Glomerular endothelial cell (primary cell): ENCODE measurements at places on chromosomes 11 and 22.

- no peak for DNase-seq
Measured at GRCh38 chr11:47881145-47881544, 33.0 kb upstream of the NUP160 start.

DNA sequence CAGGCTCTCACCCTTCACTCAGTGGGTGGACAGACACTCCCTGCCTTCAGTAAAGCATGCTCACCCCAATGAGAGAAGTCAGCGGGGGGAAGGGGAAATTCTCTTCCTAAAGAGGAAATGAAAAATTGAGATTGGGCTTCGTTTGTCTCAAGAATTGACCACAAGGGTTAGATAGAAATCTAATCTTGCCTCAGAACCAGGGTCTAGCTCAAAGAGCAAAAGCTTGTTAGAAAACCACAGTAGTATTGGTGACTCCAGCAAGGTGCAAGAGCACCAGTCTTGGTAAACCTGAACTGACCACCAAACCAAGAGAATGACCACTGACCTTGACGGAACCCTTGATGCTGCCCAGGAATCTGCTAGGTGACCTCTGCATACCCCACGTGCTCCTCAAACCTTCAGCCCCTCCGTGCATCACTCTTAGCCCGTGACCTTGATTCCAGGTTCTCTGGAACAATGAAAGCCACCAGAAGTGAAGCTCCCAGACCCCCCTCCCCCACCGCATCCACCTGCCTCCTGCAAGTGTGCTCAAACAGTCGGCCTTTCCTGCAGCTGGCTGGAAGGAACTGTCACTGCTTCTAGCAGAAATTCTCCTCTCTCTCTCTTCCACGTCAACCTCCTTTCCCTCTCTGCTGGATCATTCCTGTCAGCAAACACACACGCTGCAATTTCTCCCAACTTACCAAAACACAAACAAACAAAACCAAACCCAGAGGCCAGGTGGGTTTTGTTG lies 3.1 kb upstream of the TMA7B start:
- DNase-seq: no peak

DNA sequence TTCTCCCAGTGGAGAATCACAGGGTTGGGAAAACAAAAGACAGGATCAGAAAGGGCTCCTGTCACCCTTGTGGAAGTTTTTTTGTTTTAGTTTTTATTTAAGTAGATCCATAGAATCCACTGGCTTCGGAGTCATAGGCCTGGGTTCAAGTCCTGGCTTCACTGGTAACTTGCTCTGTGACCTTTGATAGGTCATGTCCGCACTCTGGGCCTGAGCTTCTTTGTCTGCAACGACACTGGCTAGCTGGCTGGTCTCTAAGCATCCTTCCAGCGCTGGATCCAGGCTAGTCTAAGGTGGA lies 1.4 kb downstream of the ZFTA start:
- DNase-seq: no peak

- DNase-seq: no peak
Measured at GRCh38 chr11:107157146-107157808, 139.0 kb upstream of the GUCY1A2 start.

DNA sequence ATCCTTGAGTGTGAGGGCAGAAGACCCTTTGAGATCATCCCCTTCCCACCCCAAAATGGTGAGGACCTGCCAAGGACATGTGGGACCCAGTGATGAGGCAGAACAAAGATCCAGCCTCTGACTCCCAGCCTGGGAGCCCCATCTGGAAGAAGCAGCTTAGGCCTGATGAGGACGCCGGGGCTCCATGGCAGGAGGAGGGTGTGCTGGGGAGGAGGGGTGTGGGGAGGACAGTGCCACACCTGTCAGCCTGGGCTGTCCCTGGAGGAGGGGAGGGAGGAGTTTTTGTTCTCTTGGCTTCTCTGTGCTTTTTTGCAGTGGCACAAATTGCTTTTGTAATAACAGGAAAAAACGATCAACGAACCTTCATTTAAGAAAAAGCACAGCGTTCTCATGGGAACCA lies 44.4 kb upstream of the DAGLA start:
- no peak for DNase-seq

DNA sequence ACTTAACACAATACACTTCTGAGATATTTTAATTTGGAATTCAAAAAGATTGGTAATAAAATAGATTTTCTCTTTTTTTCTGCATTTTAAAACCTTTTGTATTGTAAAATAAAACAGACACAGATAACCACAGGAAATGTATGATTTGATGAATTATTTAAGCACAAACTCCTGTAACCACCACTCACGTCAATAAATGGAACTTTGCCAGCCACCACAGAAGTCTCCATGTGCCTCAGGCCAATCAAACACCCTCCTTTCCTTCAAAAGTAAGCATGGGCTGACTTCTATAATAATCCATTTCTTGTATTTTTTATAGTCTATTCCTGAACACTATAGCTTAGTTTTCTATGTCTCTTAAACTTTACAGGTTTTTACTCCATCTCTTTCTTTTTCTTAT lies 721.7 kb downstream of the DLG2 start:
- no peak for DNase-seq

- DNase-seq: no peak
Measured at GRCh38 chr11:46293641-46294103, 16.2 kb downstream of the CREB3L1 start.

DNA sequence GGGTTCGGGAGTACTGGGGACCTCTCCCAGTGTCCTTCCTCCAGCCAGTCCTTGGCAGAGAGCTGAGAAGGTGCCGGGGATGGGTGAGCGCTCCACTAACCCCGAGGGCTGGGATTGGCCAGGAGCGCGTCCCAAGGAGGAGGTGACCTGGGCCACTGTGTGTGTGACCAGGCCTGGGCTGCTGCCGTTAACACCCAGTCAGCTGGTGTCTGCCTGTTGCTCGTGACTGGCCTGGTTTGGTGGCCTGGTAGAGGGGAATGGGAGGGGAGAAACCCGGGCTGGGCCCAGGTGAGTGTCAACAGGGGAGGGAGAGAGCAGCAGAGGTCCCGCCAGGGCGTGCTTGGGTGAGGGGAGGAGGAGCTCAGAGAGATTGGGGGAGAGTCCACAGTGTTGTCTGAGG lies 29.9 kb upstream of the GRAMD4 start:
- DNase-seq: no peak

- DNase-seq: no peak
Measured at GRCh38 chr11:9138133-9138453, 46.7 kb upstream of the SCUBE2 start.

DNA sequence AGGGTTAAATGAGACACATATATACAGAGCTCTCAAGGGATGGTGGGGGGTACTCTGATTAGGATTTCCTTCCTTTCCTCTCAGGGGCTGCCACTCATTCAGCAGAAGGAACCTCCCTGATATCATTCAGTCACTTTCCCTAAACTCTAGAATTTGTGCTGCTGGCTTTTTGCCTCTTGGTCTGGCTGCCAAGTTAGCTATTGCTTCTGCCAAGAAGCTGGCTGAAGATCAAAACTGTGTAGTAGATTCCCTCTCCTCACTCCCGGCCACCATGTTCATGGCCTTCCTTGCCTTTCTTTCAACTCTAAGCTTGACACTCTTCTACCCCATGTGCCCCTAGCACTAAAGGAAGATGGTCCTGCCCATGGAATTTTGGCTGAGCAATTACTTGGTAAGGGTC lies 18.7 kb downstream of the SLC6A5 start:
- no peak for DNase-seq

DNA sequence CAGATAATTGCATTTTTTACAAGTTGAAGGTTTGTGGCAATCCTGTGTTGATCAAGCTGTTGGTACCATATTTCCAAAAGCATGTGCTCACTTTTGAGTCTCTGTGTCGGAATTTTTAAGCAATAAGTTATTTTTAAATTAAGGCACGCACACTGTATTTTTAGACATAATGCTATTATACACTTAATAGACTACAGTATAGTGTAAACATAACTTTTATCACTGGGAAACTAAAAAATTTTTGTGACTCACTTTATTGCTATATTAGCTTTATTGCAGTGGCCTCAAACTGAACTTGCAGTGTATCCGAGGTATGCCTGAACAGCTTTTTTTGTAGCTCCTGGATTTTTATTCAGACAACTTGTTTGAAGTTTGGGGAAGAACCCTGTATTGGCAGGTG lies 31.3 kb upstream of the RRM1 start:
- DNase-seq: no peak

DNA sequence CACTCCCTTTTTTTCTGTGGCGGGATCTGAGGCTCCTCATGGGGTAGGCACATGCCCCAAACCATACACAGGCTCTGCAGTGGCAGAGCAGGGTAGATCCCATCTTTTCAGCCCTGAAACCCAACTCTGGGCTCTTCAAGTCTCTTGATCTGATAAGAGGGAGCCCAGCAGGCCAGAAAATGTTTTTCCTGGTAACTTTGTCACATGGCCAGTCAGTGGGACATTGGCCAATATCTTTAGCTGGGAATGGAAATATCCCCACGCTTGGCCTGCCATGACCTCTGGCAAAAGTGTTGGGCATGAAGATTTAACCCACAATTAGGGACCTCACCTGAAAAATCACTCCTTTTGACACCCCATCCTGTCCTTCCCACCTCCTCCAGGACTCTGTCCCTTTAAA lies 8.1 kb downstream of the INPP5J start:
- DNase-seq: no peak

DNA sequence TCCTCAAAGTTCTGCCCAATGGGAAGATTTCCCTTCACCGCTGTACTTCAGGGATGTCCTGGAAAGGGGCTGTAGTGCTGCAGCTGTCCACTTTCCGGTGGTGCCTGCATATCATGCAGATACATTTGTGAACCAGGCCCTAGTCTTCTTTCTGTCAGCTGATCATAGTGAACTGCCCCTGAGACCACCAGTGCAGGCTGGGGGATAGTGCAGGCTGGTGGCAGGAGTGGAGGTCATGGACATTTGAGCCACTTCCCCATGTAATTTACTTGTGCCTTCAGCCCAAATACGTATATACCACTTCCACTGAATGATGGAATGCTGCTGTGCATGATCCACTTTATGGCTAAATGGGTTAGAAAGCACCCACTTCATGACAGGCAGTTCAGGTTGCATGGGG lies 120.0 kb downstream of the ZNF280B start:
- no peak for DNase-seq

DNA sequence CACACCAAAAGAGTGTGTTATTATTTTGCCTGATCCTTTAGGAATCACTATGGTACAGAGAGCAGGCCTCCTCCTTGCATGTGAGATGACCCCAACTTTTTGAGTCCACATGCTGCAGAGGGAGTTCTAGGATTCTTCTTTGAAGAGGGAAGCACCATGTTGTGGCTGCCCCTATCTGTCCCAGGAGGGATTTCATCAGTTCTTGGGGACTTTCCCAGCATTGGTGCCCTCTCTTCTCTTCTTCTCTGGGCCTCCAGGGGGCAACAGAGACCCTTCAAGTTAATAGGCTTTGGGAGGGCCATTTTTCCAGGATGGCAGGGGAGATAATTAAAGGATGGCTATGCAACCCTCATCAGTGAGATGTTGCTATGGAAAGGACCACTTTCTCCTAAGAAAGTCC lies 3.6 kb downstream of the MMP1 start:
- DNase-seq: no peak

DNA sequence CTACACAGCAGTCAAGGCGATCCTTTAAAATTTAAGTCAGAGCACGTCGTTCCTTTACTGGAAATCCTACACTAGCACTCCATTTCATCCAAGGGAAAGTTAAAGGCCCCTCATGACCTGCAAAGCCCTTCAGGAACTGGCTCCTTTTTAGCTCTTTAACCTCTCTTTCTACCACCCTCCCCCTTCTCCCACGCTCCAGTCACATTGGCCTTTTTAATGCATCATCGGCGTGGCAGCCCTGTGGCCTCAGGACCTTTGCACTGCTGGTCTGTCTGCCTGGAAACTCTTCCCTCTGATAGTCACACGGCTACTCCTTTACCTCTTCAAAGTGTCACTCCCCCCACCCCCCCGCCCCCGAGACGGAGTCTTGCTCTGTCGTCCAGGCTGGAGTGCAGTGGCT lies 1.2 kb upstream of the PTPN5 start:
- DNase-seq: no peak

DNA sequence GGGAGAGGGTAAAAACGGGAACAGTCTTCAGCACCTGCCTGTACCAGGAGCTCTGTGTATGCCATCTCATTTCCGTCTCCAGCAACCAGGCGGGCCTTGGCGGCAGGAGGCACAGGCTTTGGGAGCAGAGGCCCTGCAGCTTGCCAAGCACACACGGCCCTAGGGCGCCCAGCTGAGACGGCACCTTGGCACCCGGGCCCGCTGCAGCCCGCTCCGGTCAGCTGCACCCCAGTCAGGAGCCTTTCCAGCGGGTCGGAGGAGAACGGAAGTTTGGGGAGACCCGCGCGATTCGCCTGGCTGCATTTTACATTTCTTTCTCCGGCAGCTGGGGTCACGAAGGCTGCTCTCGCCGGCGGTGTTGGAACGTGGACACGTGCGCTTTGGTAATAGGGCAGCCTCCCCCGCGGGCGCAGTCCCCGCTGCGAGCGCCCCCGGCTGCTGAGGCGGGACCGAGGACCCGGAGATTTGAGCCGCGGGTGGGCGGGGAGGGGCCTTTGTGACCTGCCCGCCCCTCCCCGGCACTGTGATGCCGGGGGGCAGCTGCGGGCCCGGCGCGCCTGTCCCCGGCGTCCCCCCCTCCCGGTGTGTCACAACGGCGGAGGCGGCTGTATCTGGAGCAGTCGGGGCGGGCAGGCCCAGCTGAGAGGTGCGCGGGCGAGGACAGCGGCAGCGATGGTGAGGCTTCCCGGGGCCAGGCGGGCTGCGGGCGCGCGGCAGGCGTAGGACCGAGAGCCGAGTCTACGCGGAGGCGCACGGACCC lies at the start of gene TUBA8:
Gene TUBA8 (plus strand): TSS at position 616 of the 760 bp plus-strand sequence. CDS start 57 bp downstream, at position 673.
- DNase-seq: no peak

- no peak for DNase-seq
Measured at GRCh38 chr11:90493379-90493778, 270.5 kb upstream of the CHORDC1 start.
